ENCODE measurements at places on chromosomes 3 and 15.

- DNase-seq, result no peak
Observed at GRCh38 chr3:49025005-49025792, 3.3 kb downstream of the NDUFAF3 start.

- DNase-seq, result no peak
Observed at GRCh38 chr3:195070336-195070735, 200.6 kb downstream of the XXYLT1 start.

DNA sequence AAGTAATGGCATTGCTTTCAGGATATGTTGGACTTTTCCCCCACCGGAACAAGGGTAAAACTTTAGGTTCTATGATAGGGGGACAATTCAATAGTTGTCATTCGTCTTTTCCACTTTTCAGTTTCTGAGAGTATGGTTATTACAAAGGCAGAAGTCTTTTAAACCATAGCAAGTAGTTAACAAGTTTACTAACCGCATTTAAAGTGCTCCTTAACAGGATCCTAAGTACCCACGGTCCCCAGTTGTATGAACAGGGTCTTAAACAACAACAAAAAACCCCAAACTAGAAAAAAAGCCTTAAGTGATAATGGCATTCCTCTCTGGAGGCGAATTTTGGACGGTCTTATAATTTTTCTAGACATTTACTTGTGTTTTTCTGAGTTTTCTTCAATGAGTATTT is 831 bp downstream of the IFT57 start:
- DNase-seq, result no peak

DNA sequence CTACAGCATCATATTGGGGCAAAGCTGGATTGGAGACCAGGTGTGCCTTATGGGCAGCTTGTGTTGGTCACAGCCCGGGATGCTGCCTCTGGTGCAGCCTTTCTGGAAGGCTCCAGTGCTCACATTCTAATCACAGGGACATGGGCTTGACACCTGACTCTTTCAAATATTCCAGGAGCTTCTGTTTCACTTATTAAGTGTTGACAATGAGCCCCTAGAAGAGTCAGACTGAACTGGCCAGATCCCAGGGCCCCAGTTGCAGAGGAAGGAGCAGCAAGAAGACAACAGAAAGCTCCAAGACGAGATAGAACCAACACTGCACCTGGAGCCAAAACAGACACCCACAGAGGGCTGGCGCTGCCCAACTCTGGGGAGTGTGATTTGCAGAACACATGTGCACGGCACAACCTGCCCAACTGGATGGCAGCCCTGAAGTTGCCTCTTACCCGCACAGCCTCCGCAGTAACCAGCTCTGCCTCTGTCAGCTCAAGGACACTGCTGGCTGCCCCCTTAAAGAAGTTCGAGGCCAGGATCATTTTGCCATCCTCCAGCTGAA is 30.3 kb downstream of the ALDH1L1 start:
- DNase-seq, result no peak

- DNase-seq, result peak; percentile 50
Observed at GRCh38 chr15:44296625-44297524, 8.4 kb downstream of the GOLM2 start.

- peak; percentile 49 for DNase-seq
Observed at GRCh38 chr3:170709046-170709445, 123.2 kb upstream of the SLC7A14 start.

GRCh38 chr3:72285502-72285901 is 500.6 kb upstream of the PROK2 start:
- DNase-seq, result no peak

DNA sequence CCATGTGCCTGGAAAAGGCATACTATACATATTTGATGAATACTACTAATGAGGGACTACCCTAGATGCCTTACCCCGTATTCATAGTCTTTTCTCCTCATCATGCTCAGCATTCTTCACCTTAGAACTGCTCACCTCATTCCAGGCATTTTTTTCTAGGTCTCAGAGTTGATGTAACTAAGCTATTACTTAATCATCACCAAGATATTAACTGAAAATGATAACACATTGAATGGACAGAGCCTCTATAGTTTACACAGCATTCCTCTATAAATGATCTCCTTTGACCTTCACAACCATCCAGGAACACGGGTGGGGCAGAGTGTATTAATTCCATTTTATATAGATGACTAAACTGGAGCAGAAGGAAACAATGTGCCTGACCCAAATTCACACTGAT is 174.1 kb upstream of the DPH6 start:
- DNase-seq, result no peak

GRCh38 chr3:188287339-188287738 is 133.4 kb downstream of the LPP start:
- no peak for DNase-seq

GRCh38 chr3:100023595-100023994 is 90.7 kb downstream of the FILIP1L start:
- no peak for DNase-seq

DNA sequence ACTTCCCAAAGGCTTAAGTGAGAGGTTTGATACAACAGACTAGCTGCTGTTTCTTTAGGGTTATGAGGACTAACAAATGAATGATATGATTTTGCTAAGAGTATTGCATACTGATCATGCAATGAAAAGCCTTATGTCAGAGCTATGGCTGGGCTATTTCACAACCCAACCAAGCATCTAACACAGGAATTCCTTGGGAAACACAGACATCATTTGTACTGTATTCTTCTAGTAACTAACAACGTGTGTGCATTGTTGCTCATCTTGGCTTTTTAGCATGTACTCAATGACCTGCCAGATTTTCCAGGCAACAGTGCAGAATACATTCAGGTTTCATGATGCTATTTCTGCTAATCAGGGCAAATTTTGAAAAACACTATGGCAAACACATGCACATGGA is 19.3 kb downstream of the PDZRN3 start:
- peak; percentile 31 for DNase-seq

DNA sequence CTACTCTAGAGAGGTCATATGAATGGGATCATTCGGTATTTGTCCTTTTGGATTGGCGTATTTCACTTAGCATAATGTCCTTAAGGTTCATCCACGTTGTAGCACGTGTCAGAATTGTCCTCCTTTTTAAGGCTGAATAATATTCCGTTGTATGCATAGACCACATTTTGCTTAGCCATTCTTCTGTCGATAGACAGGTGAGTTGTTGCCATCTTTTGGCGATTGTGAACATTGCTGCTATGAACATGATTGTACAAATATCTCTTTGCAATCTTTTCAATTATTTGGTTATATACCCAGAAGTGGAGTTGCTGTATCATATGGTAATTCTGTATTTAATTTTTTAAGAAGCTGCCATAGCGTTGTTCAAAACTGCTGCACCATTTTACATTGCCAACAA is 52.4 kb upstream of the GOLGA8J start:
- DNase-seq, result no peak

DNA sequence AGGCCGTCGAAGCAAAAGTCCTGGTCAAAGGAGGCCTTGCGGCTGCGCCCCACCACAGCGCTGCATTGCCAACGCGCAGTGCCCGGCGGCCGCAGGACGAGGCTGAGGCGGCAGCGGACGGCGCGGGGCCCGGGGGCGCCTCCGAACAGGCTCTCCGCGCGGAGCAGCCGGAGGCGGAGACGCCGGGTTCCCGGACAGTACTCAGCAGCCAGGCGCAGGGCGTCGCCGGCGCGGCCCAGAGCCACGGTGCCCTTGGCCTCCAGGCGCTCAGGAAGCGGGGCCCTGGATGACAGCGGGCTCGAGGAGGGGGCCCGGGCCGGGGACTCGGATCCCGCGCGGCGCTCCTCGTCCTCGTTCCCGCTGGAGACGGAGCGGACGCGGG is 1.1 kb downstream of the C2CD4B start:
- no peak for DNase-seq

DNA sequence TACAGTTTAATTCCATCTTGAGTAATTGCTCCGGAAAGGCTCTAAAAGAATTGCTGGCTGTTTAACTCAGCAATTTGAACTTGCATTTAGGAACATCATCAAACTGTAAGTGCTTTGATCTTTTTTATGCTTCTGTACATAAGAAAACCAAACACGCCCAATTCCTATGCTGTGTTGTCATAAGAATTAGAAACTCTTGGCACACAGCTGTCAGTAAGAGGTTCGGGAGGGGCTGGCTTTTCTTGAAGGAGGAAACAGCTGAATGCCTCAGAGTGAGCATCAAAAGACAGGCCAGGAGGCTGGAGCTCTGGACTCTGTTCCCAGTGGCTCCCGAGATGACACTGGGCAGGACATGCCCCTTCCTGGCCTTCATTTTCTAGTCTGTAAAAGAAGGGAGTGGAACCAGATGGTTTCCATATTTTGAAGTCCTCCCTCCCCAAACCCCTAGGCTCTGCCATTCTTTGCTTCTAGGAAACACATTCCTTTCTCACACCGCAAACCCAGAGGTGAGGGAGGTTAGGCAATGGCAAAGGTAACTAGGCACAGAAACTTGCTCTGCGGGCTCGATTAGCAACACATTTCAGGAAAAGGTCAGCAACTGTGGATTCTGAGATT is 73.7 kb upstream of the DLG1 start:
- DNase-seq, result peak; percentile 69

DNA sequence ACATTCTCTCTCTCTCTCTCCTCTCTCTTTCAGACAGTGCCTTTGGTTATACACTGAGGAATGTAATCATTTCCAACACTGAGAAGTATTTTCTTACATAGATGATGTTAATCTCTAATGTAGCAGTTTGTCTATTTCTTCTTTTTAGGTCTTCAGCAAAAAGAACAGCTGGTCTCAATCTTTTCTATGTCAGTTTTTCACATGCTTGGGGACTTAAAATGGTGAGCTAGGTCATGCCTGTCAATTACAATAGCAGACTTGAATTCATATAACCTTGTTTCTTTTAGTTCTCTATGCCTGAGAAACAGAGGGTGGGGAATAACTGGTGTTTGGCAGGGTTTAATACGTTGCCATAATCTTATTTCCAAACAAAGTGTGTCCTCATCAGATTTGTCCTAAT is 786.2 kb downstream of the SQOR start:
- DNase-seq, result no peak

- no peak for DNase-seq
Observed at GRCh38 chr3:137103739-137104138, 146.0 kb downstream of the IL20RB start.

DNA sequence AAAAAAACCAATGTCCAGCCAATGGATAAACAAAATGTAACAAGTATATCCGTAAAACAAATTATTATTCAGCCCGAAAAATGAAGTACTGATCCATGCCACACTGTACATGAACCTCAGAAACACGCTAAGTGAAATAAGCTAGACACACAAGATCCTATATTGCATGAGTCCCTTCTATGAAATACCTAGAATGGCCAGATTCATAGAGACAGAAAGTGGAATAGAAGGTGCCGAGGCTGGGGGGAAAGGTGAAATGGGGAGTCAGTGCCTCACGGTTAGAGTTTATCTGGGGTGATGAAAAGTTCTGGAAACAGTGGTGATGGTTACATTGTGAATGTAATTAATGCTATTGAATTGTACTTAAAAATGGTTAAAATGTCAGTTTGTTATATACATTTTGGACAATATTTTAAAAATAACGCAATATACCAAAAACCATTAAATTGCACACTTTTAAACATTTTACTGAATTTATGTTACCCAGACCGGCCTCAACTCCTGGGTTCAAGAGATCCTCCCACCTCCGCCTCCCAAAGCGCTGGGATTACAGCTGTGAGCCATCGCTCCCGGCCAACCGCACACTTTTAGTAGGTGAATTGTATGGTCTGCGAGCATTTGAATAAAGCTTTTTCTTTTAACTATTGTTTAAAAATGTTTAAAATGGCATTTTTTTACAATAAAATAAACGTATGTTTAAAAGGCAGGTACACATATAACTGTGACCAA is 2.1 kb downstream of the RNF168 start:
- peak; percentile 32 for DNase-seq
